ENCODE measurements at places on chromosomes 1 and 21.

DNA sequence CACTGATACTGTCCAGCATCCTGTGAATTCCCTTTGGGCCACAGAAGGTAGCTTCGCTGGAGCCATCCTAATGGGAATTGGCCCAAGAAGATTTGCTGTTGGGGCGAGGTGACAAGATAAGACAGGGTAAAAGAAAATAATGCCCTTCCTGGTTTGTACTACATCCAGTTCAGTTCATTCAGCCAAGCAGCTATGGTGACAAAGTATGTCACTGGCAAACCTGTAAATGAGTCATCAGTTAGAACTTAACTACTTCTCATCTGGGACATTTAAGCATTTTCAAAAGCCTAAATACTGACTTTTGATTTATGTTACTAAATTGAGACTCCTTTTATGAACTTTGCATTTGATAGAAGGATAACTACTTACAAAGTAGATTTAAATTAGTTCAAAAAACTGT is 54.2 kb downstream of the WDR64 start:
- no peak for DNase-seq

DNA sequence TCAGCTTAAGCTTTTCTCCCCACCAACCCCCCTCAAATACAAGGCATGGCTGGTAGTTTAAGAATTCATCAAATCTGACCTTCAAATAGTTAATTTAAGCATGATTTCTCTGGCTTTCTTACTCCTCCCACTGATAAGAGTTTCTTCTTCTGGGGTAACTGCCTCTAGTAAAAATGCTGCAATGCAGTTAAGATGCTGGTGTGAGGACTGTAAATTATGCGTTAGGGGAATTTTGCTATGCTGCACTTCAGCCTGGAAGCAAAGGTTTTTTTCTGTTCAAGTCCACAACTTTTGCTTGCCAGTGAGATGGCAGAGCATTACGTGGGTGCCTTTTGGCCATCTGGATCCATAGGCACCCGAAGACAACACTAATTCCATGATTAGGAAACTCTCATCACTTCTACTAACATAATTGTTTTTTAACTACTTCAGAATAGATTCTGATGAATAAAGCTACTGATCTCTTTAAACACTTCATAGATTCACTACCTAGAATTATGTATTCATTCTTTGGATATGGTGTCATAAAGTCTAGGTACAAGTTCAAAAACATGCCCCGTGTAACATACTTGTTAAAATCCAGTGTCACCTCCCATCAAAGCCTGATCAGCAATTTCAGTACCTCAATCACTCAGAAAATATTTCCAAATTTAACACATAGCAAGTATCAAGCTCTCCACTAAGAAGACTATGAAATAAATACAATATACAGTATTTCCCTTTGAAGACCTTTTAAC is 8.8 kb upstream of the SMYD2 start:
- DNase-seq, result no peak

GRCh38 chr1:207313131-207313530 is 8.3 kb upstream of the CD55 start:
- DNase-seq, result no peak

GRCh38 chr1:2494323-2494693 is 18.2 kb downstream of the PLCH2 start:
- no peak for DNase-seq

GRCh38 chr1:212452323-212453155 is 19.8 kb downstream of the NENF start:
- DNase-seq, result peak; percentile 73

- DNase-seq, result no peak
Measured at GRCh38 chr1:26283279-26283853, 3.5 kb downstream of the SH3BGRL3 start.

DNA sequence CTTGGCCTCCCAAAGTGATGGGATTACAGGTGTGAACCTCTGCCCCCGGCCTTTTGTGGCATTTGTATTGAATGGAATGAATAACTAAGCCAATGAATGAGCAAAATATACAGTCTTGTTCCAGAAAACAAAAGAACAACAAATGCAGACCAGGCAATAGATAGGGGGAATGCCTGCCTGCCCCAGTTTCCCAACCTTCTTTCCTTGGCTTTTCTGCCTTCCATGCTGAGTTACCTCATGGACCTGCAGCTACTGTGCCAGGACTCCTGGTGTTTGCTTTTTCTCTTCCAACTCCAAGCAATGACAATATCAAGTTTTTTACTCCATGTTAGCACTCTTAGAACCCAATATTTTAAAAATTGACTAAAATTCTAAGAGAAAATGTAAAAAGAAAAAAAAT is 58.6 kb upstream of the BACH1 start:
- DNase-seq, result no peak

- DNase-seq, result no peak
Measured at GRCh38 chr1:63668298-63668697, 75.1 kb downstream of the PGM1 start.

DNA sequence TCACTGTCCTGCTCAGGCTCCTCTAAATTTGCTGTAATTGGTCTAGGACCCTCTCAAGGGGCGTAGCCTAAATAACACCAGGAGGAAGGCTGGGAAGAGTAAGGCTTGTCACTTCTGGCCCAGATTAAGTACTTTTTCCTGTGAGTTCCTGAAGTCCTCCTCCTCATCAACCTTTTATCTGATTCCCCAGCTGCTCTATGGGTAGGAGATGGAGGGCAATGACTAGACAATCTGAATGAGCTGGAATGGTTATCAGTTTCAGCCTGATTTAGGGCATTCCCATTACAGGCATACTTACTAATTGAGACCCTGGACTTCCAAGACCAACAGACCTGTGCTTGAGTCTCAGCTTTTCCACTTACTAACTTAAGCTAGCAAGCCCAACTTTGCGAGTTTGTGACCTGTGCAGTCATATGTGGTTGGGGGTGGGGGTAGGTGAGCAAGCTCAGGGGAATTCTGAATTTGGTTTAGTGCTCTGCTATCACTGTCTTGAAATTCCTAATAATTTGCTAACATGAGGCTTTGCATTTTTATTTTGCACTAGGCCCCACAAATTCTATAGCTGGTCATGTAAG is 18.0 kb upstream of the FGGY start:
- no peak for DNase-seq

- DNase-seq, result no peak
Measured at GRCh38 chr1:234538062-234538731, 59.2 kb upstream of the TARBP1 start.

- DNase-seq, result no peak
Measured at GRCh38 chr1:19467199-19468187, 17.8 kb downstream of the CAPZB start.

- no peak for DNase-seq
Measured at GRCh38 chr1:17359031-17359430, 13.0 kb upstream of the PADI6 start.

DNA sequence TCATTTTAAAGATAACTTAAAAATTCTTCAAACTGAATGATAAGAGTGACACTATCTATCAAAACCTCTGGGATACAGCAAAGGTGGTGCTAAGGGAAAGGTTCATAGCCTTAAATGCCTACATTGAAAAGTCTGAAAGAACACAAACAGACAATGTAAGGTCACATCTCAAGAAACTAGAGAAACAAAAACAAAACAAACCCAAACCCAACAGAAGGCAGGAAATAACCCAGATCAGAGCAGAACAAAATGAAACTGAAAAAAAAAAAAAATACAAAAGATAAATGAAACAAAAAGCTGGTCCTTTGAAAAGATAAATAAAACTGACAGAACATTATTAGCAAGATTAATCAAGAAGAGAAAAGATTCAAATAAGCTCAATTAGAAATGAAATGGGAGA is 6.8 kb downstream of the ODF2L start:
- no peak for DNase-seq

- DNase-seq, result no peak
Measured at GRCh38 chr1:30715216-30715615, 8.2 kb downstream of the MATN1 start.

- DNase-seq, result no peak
Measured at GRCh38 chr21:26405735-26406361, 167.2 kb downstream of the CYYR1 start.

DNA sequence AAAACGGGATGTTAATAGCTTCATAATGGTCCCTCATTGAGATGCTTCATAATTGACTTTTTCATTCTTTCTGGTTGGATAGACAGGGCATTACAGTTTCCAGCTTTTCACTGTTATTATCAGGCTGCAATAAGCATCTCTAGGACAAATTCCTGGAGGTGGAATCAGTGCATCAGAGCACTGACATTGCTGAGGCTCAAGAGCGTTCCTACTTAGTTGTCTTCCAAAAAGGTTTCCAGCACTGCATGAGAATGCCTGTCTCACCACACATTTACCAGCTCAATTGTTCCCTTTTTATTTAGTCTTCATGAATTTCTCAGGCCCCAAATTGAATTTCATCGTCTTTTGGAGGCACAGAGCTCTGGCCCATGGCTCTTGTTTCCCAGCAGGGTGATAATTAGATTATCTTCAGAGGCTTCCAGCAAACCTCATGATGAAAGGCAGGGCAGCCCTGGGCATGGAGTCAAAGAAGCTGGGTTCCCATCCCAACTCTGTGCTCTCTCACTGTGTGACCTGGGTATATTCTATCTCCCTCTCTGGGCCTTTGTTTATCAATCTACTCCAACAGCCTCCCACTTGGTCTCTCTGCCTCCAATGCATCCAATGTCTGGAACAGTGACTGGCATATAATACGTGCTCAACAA is 451.4 kb downstream of the PTPRU start:
- DNase-seq, result no peak

DNA sequence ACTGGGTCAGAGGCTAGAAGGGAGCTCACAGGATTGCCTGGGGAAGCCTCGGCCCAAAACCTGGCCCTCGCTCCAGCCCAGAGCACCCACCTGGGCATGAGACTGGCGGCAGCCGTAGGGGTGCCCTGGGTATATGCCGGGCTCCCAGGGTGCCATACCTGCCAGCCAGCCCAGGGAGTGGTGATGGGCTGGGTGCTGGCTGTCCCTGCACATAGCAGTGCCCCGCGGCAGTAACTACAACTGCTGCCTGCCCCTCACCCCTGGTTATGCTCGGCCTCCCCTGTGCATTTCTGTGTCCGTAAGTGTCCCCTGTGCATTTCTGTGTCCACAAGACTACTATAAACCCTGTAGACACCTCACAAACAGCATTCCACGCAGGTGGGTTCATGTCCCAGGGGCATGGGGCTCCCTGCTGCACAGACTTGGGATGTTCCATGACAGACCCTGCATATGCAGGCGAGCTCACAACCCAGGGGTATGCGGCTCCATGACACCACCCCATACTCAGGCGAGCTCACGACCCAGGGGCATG is 5.8 kb upstream of the SPATC1L start:
- DNase-seq, result no peak

DNA sequence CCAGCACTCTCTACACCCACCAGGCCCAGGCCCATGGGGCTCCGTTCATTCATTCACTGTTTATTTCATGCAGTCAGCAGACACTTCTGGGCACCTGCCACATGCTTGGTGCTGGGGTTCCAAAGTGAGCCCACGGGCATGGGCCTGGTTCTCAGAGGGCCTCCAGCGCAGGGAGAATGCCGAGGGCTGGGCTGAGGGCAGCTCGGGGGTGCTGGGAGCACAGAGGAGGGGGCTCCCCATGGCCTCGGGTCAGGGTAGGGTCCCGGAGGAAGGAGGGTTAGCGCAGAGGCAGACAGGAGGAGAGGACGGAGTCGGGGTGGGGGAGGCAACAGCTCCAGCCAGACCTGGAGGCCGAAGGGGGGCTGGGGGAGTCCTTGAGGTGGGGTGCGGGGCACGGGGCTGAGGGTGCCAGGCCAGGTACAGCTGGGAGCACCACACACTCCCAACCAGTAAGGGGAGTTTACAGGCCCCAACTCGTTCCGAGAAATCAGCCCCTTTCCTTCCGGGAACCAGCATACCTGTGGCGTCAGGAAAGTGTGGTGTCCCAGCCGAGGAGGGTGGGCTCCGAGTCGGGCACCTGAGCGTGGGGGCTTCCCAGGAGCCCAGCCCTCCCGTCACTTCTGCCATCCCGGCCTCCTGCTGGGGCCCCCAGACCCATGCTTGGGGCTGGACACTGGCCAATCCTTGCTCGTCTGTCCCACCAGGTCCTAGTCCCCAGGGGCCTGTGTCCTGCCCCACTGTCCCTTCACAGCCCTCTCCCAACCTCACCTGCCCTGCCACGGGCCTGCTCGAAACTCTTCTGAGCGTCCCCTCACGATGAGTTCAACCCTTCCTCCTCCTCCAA is 10.8 kb downstream of the ARHGEF16 start:
- no peak for DNase-seq

GRCh38 chr1:56190806-56191365 is 388.5 kb downstream of the PLPP3 start:
- DNase-seq, result no peak

GRCh38 chr1:100213141-100213540 is 35.1 kb upstream of the LRRC39 start:
- DNase-seq, result no peak

GRCh38 chr1:16138772-16139221 is 17.1 kb downstream of the EPHA2 start:
- no peak for DNase-seq
